ENCODE measurements at places on chromosomes 4 and X. TPM values are rescaled to one million over a fixed set of nuclear protein-coding genes. Genes with fewer than 3 reads are reported as not detected.

CNGA1 gene
- total RNA-seq, result not detected

TEX13C gene
- not detected for total RNA-seq

WAS gene
- total RNA-seq, result 3.0 TPM

TBC1D14 gene
- total RNA-seq, result 51.0 TPM

MAEA gene
- total RNA-seq, result 41.5 TPM

MSX1 gene
- 4.4 TPM for total RNA-seq

EXOC1L gene
- total RNA-seq, result not detected

SASH3 gene
- total RNA-seq, result 27.8 TPM

PDE5A gene
- 6.8 TPM for total RNA-seq

ARHGAP36 gene
- not detected for total RNA-seq

GLOD5 gene
- total RNA-seq, result not detected

CYLC1 gene
- total RNA-seq, result not detected

TCEAL7 gene
- 1.5 TPM for total RNA-seq

HGFAC gene
- total RNA-seq, result not detected

ZNF280C gene
- 2.6 TPM for total RNA-seq

MED12 gene
- total RNA-seq, result 15.0 TPM

CTAG2 gene
- not detected for total RNA-seq

ZCCHC18 gene
- 1.4 TPM for total RNA-seq

TLR7 gene
- total RNA-seq, result 6.7 TPM

PCDH7 gene
- 119 TPM for total RNA-seq

CT45A2 gene
- total RNA-seq, result not detected

USP17L26 gene
- total RNA-seq, result not detected

QDPR gene
- total RNA-seq, result 40.8 TPM

RHOXF2B gene
- total RNA-seq, result not detected

NR0B1 gene
- total RNA-seq, result not detected

FMR1NB gene
- total RNA-seq, result not detected

ART3 gene
- total RNA-seq, result 38.8 TPM

UNC5C gene
- total RNA-seq, result 1.6 TPM

MUC7 gene
- not detected for total RNA-seq

GC gene
- not detected for total RNA-seq

SYNPO2 gene
- total RNA-seq, result 255 TPM

F11 gene
- not detected for total RNA-seq

ATP11C gene
- 3.9 TPM for total RNA-seq

DGKQ gene
- 4.1 TPM for total RNA-seq

PAGE1 gene
- total RNA-seq, result not detected

Measured in heart left ventricle (tissue), 16 donors.